8988T (cell line): ENCODE measurements at places on chromosomes 6 and 20.

DNA sequence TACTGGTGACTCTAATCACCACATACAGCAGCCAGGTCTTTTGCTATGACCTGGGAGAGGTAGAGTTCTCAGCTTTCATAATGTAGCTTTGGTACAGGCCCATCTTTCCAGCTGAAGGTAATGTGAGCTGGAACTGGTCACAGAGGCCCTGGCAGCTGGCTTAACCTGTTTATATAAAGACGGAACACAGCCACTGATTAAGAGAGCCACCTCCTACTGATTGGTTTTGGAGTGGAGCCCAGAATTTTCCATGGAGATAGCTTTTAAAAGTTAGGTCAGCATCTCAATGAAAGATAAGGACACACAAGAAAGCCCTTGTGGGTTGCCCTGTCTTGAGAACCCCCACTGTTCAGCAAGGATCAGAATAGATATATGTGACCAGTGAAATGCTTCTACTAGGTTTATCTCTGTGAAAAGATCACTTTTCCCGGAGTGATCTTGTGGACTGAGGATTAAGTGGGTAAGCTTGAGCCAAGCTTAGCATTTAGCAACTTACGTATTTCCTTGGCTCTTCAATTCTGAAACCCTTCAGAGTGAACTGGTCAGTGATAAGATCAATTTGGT lies 213.7 kb upstream of the CITED2 start:
- no peak for DNase-seq

DNA sequence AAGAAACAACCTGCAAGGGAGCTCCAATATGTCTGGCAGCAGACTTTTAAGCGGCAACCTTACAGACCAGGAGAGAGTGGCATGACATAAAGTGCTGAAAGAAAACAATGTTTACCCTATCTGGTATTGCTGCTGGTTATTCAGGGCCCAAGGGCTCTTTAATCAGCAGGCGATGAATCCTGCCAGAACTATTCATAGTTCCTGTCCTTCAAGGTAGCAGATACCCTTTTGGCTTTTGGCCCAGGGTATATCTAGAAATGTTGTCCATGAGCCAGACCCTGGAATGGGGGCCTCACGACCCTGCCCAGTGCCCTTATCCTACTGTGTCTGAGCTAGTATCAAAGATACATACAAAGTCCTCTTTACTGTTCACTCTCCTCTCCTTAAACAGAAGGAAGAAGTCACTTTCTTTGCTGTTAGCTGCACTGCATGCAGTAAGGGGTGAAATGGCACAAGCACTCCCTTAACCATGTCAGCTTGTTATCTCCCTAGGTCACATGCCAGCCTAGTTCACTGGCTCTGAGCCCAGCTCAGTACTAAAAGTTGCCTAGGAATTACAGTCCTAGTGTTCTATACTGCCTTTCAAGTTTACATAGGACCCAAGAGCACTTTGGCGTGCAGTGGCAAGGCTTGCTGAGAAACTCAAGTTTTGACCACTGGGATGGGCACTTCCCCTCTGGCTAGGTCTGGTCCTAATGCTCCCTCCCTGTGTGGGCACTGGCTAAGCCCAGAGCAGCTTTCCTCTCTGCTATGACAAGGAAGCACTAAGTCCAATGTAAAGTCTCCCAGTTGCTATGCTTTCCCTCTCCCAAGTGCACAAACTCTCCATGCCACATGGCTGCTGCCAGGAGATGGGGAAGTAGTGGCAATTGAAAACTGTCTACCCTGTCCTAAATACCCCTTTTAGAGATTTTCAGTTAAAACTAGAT lies 122.0 kb downstream of the HTR1B start:
- no peak for DNase-seq

- no peak for DNase-seq
Measured at GRCh38 chr6:97621111-97621510, 338.1 kb upstream of the MMS22L start.

DNA sequence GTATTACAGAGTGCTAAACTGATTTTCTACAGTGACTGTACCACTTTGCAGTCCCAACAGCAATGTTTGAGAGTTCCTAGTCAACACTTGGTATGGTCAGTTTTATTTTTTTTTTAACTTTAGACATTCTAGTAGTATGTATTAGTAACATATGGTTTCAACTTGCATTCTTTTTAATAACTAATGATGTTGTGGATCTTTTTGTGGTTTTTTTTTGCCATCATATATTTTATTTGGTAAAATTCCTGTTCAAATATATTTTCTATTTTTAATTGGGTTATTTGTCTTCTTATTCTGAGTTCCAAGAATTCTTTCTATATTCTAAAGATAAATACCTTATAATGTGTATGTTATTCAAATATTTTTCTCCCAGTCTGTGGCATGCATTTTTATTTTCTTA lies 189.4 kb upstream of the ECI2 start:
- DNase-seq, result no peak

DNA sequence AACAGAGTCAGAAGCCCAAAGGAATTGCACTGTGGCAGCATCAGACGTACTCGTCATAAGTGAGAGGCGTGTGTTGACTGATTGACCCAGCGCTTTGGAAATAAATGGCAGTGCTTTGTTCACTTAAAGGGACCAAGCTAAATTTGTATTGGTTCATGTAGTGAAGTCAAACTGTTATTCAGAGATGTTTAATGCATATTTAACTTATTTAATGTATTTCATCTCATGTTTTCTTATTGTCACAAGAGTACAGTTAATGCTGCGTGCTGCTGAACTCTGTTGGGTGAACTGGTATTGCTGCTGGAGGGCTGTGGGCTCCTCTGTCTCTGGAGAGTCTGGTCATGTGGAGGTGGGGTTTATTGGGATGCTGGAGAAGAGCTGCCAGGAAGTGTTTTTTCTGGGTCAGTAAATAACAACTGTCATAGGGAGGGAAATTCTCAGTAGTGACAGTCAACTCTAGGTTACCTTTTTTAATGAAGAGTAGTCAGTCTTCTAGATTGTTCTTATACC lies 55.8 kb downstream of the VAPB start:
- no peak for DNase-seq

DNA sequence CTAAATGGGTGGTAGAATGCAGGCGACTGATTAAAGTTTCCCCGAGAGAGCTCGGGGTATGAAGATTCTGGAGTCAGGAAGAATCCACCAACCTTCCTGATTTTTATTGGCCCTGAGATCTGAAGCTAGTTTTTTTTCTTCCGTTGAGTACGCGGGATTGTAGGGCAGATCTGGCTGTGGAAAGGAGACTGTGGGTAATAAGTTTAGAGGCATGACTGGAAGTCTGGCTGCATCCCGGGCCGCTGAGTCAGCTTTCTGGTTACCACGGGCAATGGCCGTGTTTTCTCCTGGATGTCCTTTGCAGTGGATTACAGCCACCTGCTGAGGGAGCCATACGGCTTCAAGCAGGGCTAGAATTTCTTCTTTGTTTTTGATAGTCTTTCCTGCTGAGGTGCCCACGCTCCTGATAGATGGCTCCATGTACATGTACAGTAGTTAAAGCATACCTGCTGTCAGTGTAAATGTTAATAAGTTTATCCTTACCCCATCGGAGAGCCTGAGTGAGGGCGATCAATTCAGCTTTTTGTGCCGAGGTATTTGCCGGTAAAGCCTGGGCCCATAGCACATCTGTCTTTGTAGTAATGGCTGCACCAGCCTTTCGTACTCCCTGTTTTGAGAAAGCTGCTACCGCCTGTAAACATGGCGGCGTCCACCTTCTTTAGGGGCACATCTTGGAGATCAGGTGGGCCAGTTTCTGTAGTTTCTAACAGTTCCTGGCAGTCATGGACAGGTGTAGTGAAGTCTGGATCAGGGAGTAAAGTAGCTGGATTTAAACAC lies 154.0 kb downstream of the TRIM27 start:
- no peak for DNase-seq

DNA sequence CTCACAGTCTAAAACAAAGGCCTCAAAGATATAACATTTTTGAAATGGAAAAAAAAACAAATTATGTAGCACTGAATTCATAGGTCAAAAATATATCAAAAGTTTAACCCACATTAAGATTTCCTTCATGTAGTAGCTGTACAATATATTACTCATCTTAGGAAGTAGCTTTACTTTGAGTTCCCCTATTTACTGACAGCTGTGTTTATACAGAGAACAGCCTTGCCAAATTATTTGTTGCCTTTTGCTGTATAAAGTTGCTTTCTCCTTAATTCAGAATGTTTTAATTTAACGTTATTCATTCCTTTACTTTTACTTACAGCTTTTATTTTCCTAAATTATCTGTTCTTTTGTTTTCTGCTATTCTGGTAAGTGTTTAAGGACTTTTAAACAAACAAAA lies 181.0 kb downstream of the COL12A1 start:
- no peak for DNase-seq

DNA sequence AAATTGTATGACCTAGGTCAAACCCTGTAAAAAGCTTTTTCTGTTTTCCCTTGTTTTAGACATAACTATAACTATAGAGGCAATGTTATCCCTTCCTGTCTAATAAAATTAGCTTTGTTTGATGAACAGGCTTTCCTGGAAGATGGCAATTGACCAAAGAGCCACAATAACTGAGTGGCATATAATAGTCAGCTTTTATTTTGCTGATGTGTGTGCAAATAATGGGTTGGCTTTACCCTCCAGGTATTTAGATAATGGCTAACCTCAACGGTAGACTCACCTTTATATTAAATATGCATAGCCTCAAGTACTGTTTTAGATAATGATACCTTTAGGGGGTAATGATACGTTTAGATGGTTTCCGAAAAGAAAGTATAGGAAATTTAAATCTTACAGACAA lies 15.0 kb downstream of the TBXT start:
- DNase-seq, result no peak

GRCh38 chr6:53794720-53795339 lies at the start of gene LRRC1:
Gene LRRC1, plus strand, starts transcription at chr6:53795005. Its CDS starts 252 bp downstream, at chr6:53795257.
- peak; percentile 85 for DNase-seq

DNA sequence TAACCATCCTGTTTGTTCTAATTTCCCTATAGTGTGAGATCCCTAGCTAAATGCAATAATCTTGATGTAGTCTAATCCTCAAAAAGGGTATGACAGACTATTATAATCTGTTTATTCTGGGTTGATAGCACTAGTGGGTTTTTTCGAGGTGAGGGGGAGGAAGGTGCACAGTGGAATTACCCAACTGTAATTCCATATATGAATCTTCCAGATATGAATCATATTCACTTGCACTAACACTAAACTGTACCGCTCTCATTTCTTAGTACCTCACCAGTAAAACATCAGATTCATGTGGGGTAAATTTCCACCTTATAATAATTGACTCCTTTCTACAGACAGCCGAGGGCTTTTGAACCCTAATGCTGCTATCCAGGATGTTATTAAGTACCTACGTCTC lies 16.5 kb downstream of the NCOA7 start:
- no peak for DNase-seq

DNA sequence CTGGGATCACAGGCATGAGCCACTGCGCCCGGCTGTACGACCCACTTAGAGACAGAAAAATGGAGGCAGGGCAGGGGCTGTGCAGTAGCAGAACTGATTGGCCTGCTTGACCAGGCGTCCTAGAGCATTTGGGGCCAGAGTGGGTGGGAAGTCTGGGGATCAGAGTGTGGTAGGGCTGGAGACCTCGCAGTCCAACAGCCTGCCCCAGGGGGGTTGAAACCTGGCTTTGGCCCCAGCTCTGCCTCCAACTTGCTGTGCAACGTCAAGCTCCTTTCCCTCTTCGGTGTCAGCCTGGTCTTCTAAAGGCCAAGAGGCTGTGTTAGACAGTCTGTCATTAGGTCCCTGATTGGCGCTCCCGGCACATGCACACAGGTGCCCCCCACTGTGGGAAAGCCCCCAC lies 15.3 kb upstream of the SPDEF start:
- DNase-seq, result no peak

- DNase-seq, result no peak
Measured at GRCh38 chr6:110646951-110647910, 168.0 kb downstream of the CDK19 start.

GRCh38 chr6:119065955-119066354 lies 12.5 kb downstream of the FAM184A start:
- no peak for DNase-seq

DNA sequence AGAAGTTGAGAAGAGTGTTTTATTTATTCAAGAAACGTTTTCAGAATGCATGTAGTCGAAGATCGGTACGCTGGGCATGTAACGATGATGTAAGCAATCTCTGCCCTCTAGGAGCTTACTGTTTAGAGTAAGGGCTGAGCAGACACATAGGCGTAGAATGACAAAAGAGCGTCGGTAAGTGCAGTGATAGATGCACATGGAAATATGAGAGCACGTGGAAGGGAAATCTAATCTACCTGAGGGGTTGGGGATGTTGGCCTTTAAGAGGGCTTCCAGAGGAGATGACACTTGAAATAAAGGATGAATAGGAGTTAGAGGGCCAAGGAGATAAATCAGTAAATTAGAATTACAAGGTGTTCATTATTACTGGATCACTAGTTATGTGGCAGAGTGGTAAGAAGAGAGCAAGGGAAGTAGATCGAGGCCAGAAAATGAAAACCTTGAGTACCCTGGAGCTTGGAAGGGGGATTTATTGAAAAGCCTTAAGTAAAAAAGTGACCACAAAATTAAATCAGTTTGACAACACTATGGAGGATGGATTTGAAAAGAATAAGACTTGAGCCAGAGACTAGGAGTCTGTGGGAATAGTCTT lies 782 bp downstream of the TRMT11 start:
- no peak for DNase-seq

- DNase-seq, result no peak
Measured at GRCh38 chr6:1925743-1926430, 316.2 kb downstream of the FOXC1 start.

GRCh38 chr20:7155282-7155681 lies 387.8 kb downstream of the BMP2 start:
- no peak for DNase-seq

DNA sequence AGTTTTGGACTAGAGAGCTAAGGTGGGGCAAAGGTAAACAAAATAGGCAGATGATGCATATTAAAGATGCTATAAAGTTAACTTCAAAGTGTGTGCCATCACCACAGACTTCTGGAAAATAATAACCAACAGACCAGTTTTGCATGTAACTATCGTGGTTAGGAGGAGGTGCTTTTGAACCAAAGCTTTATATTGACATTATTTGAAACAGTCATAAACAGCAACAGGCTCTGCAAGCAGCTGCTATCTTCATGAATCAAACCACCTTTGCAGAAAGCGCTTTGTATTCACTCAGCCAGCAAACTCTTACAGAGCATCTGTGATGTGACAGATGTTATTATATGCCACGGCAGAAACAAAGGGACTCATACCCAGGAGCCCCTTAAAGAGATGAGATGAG lies 81.9 kb downstream of the CRYBG1 start:
- DNase-seq, result no peak

DNA sequence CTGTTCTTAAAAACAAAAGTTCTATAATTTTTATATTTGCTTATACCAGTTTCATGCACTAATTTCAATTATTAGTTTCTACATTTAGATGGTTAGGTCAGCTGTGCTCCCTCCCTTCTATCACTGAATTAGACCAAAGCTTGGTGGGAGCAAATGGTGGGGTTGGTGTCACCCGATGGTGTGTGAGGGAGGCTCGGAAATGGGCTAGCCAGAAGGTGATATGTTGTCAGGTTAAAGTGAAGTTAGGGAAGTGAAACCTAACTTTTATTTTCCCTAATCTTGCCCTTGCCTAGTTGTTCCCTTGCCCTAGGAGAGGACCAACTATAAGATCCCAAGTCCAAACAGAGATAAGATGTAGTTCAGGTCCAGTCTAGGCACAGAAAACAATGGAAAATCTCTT lies 38.7 kb downstream of the RPS12 start:
- DNase-seq, result no peak
